ENCODE measurements at places on chromosomes 2 and 18.

- DNase-seq = peak; percentile 2
Observed at GRCh38 chr18:61322265-61322873, 10.9 kb upstream of the CDH20 start.

DNA sequence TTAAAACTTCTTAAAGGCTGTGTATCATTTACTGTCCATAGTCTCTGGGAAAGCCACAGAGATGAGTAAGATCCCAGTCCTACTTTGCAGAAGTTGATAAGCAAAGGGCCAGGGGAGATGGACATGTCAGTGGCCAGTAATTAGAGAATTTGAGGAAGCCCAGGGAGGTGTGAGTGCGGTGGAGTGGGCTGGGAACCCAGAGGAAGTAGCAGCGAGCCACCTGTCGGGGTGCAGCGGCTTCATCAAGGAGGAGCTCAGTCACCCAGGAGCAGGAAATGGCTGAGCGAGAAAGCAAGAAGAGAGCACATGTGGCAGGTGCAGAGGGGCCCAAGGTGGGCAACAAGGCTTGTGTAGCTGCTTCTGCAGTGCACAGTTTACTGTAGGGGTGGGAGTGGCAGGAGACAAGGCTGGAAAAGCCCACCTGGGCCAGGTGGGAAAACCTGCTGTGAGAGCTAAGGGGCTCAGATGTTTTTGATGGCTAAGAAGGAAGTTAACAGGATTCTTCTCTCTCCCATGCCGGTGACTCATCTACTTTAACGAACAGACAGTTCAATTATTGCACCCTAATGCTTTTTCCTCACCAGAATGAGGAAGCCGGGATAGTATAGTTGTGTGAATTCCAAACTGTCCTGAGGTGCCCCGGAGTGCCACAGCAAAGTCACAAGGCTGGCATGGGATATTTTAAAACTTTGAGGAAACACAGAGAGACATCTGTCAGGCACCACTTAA is 34.8 kb upstream of the MGAT5 start:
- DNase-seq = no peak

DNA sequence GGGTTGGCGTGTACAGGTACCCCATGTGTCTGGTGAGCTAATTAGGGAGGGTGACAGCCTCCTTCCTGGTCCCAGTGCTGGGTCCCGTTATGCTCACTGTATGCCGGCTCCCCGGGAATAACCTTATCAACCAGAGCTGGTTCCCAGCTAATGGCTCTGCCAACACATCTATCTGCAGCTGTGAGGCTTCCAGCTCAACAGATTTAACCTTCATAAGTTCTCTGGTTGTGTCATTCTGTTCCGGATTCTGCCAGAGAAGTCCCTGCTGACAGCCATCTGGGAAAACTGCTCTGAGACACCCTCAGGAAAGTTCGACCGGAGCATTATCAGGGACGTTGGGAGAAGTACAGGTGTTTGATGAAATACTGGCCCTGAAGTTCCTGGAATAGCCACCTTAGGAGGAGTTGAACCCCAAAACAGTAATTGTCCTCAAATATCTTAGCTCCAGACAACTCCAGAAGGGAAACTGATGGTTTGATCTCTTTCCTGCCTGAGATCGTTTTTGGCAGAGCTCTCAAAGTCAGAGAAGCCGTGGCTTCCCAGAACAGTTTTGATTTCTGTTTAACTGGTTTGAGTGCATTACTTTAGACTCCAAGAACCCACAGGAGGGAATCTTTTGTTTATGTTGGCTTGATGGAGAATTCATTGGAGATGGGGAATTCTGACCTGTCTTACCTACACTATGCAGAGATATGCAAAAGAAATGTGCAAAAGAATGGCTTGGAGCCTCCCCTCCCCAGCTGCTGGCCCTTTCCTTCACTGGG is 39.4 kb upstream of the TXNDC2 start:
- DNase-seq = no peak

- DNase-seq = no peak
Observed at GRCh38 chr18:22685788-22686187, 247.3 kb upstream of the RBBP8 start.

GRCh38 chr2:241860184-241861078 is 1.7 kb upstream of the PDCD1 start:
- DNase-seq = no peak

DNA sequence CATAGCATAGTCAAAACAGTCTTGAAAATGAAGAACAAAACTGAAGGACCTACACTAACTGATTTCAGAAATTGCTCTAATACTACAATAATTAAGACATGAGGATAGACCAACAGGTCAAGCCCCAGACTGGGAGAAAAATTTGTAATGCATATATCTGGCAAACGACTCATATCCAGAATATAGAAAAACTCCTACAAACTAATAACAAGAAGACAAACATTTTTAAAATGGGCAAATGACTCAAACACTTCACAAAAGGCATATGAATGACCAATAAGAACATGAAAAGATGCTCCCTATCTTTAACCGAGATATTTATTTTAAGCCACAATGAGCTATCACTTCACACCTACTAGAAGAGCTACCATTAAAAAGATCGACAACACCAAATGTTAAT is 14.2 kb downstream of the TGFBRAP1 start:
- DNase-seq = no peak

- DNase-seq = no peak
Observed at GRCh38 chr2:217827430-217828201, 175.2 kb downstream of the TNS1 start.

DNA sequence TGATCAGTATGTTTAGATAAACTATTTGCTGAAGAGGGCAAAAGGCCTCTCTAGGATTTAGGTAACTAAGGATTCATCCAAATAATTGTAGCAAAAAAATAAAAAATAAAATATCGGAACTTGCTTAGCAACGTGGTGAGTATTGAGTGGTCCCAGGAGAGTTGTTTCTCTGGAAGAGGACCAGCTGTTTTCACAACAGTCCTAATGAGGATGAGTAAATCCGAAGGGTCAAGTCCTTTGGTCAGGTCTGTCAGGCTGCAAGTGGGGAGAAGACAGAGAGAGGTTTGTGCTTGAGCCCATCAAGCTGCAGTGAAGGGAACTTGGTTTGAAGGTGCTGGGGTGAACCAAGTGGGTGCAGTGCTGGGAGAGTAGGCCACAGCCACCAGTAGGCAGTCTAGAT is 539.2 kb downstream of the SLC4A3 start:
- DNase-seq = no peak

GRCh38 chr2:129829588-129829987 is 149.9 kb upstream of the RAB6C start:
- no peak for DNase-seq

DNA sequence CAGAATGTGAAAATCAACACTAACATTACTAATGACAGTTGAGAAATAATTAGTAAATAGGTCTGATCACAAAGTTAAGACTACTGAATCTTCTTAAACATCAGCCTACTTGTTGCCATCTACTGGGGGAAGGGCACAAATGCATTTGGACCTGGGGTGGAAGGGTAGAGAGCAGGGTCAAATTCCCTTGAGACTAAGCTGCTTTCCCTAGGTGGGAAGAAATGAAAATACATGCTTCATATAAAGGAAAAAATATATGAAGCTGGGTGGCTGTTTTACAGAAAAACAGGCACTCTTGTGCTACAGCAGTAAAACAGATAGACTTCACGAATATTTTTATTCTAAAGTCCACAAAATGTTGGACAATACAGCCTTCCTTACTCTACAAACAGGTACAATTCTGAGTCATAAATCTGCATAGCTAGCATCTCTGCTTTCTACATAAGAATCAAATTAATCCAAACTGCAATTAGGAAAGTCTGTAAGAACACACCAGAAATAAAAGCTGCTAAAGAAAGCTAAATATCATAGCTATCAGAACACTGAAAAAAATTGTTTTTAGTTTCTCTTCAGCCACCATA is 10.9 kb downstream of the TRIP12 start:
- DNase-seq = no peak

DNA sequence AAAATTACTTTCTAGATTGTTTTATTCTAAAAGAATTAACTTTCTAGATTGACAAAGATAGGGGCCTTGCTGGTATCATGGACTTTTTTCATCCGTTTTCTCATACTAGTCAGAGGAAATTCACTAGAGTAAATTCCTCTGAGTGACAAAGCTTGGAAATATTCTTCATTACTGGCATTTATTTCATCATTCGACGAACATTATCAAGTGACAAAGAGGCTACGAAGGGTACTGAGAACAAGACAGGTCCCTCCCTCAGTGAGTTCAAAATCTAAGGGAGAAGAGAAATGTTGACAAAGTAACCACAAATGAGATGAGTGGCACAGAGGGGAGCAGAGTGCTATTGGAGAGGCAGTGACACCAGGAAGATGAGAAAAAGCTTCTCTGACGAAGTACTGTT is 4.3 kb downstream of the EPG5 start:
- DNase-seq = no peak

GRCh38 chr18:27473318-27473717 is 288.2 kb upstream of the CHST9 start:
- DNase-seq = no peak

- no peak for DNase-seq
Observed at GRCh38 chr2:88081924-88082608, 14.4 kb downstream of the SMYD1 start.

GRCh38 chr18:2662990-2663389 is 7.5 kb downstream of the SMCHD1 start:
- DNase-seq = no peak

GRCh38 chr2:38581193-38582147 is 21.3 kb downstream of the HNRNPLL start:
- no peak for DNase-seq

DNA sequence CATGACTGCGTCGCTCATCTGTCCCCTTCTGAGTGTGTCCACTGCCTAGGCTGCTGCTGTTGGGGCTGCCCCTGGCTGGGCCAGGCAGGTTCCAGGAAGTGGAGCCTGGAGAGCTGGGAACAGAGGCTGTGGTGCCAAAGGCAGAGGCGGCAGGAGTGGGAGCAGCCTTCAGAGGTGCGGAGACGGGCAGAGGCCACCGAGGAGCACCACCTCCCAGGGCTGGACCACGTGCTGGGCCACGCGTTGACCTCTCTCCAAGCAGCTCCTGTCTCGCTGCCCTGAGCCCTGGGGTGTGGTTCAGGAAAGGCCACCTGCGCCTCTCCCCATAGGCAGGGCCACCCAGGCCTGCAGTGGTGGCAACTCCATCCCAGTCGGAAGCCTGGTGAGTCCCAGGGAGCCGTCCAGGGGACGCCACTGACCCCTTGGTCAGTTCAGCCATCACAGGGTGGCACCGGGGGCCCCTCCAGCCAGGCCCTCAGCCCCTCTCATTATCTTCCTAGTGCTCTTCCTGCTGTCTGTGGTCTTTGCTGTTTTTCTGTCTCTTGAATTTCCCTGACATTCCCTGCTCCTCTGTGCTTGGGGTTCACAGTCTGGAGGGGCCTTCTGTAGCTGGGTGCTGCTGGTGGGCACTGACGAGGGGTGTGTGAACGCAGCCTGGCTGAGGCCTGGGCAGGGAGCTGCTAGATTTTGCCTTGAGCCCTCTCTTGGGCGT is 122.8 kb upstream of the HS6ST1 start:
- DNase-seq = no peak

All from stimulated activated CD4-positive, alpha-beta T cell treated with anti-CD3 and anti-CD28 coated beads, TNF-alpha, amount 100 ng/mL, for 24 hours (primary cell).